ENCODE measurements at places on chromosomes 4 and X.

- no peak for DNase-seq
Observed at GRCh38 chr4:111454961-111455360, 690.3 kb upstream of the FAM241A start.

- DNase-seq, result no peak
Observed at GRCh38 chr4:124931050-124931449, 218.5 kb upstream of the ANKRD50 start.

DNA sequence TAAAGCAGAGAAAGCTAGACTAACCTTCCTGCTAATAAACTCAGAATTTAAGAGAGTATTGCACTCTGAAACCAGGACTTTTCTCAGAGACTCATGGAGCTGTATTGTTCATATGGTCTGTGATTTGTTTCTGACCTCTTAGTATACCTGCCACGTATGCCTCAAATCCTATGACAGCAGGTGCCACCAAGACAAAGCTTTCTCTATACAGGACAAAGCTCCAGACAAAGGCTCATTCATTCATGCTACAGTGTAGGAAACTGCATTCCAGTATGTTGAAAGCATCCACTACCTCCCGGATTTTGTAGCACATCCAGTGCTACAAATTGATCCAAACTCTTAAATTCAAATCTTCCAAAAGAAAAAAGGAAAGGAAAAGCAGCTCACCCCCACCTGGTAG is 178.3 kb downstream of the CHIC2 start:
- DNase-seq, result no peak

- no peak for DNase-seq
Observed at GRCh38 chr4:21535898-21536297, 412.7 kb downstream of the KCNIP4 start.

GRCh38 chr4:183596067-183596757 is 62.8 kb downstream of the RWDD4 start:
- no peak for DNase-seq

DNA sequence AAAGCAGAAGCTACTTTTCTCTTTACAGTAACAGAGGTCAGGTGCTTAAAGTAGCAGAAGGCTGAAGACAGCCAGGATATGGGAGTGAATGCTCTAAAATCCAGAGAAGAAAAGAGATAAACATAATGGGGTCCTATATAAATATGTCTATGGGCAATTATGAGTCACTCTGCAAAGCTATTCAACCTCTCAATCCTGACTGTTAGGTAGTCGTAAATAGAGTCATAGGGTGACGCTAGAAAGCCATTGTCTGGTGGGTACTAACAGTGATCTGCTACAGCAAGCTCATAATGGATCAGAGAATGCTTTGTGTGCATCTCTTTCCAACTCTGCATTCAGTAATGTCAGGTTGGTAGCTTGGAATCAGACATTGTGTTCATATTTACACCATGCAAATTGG is 53.5 kb upstream of the PDE5A start:
- DNase-seq, result peak; percentile 17

- DNase-seq, result no peak
Observed at GRCh38 chrX:149504226-149504914, 736 bp downstream of the IDS start.

GRCh38 chrX:13381514-13381913 is 61.7 kb upstream of the ATXN3L start:
- DNase-seq, result no peak

- no peak for DNase-seq
Observed at GRCh38 chr4:140089216-140089615, 64.8 kb downstream of the MAML3 start.

- no peak for DNase-seq
Observed at GRCh38 chr4:60992037-60992436, 208.1 kb upstream of the ADGRL3 start.

DNA sequence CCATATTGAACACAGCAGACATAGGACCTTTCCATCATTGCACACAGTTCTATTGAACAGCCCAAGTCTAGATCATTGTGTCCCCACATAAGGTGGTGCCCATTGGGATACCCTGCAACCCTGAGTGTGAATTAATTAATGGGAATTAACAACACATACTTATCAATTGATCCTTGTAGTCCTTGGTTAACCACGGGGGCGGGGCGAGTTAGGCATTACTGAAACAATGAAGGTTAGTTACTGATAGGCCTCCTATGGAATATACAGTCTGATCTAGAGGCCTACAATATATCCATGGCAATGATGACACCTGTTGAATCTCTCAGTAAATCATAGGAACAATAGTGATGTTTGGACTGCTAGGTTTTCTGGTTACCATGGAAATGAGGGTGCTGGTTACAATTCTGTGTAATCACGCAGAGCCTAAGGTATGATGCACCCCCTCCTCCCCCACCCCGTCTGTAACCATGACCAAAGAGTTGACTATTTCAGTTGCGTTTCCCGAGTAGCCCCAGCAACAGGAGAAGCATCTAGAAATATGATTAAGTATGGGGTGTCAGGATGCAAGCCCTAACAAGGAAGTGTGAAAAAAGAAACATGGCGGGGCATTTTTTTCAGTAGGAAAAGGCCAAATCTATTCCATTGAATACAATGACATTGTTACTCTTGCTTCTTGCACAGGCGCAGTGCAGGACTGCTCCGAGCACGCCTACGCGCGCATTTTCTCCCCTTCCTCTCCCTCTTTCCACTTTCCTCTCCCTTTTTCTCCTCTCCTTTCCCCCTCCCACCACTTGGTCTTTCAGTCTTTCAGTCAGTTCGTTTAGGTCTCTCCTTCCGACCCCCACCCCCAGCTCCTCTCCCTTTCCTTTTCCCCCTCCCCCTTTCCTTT is 677 bp upstream of the NONO start:
- DNase-seq, result peak; percentile 28

DNA sequence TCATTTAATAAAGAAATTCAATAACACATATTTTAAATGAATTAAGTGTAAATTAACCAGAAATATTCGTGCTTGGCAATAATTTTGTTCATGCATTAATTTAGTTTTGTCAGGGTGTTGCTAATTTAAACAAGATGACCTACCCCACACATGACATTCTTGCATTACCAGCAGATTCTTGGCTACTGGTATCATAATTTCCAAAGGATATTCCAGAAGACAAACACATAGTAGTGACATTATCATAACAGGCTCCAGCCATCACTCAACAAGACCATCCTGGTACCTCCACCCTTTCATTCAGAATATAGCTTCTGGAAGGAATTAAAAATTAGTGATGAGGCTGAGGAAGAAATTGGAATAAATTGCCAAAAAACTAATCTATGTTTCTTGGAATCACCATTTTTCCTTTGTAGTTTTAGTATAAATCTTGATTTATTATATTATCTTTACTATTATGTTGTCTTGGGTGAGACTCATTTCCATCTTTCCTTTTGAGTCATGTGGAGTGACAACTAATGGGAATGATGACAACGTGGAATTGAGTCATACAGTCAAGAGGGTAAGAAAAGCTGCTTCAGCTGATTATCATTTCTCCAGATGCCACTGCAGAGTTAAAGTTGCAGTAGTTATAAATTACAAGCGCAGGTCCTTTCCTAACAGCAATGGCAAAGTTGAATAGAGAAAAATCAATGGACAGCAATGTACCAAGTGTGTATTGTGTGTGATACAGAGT is 30.9 kb upstream of the HHIP start:
- DNase-seq, result no peak

- no peak for DNase-seq
Observed at GRCh38 chrX:124383354-124383753, 37.0 kb downstream of the SH2D1A start.

DNA sequence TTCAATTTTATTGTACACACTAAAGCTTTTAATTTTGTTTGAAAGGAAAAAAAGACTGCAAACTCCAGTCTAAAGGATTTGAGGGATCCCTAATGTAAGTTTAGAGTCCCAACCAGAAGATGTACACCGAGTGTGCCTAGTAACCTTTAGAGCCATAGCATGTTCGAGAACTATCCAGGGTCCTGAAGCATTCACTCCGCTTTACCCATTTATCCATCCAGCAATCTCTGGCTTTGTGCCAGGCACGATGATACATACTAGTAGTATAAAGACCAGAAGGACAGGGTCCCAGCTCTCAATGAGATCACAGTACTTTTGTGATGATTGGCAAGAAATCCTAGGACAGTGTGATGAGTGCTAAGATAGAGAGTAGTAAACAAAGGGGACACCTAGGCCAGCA is 168.7 kb downstream of the STK32B start:
- DNase-seq, result no peak

DNA sequence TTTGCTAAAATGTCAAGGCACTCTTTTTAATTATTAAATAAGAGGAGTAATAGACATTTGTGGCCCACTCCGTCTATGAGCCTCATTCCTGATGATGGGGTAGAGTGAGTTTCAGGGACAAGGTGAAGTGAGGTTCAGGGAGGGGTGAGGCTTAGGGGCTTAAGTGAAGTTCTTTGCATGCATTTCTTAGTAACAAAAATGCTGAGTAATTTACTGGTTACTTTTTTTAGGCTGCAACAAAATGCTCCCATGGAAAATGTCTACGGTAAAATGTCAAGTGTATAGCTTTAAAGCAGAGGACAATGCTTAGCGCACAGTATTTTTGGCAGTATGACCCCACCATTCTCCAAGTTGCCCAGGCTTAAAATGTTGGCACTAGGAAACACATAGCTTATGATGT is 2.0 kb upstream of the USO1 start:
- DNase-seq, result no peak

DNA sequence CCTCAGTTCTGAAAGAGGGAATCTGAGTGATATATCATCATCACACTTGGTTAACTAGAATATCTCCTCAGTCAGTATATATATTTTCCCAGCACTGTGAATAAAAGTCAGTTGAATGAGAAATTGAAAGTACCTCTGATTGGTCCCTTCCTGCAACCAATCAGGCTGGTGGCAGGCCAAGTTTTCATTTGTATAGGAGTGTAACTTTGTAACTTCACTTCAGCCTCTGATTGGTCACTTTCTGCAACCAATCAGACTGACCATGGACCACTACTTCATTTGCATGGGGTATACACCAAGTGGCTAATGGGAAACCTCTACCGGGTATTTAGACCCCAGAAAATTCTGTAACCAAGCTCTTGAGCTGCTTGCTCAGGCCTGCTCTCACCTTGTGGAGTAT is 2.0 kb upstream of the PGK1 start:
- DNase-seq, result no peak

- DNase-seq, result peak; percentile 57
Observed at GRCh38 chrX:40013266-40014195, 84.2 kb downstream of the BCOR start.

DNA sequence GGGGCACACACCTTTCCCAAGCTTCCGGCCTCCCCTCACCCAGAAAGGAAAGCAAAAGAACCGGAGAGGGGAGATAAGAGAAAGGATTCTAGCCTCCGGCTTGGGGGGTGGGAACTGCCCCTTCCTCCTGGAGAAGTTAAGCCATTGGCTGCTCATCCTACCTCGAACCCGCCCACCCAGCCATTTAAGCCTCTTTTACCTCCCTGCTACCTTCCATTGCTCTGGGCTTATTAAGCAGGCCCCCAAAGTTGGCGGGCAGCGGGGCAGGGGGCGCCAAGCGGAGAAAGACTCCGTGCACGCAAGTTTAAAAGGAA is 2.3 kb downstream of the MAML3 start:
- peak; percentile 72 for DNase-seq

DNA sequence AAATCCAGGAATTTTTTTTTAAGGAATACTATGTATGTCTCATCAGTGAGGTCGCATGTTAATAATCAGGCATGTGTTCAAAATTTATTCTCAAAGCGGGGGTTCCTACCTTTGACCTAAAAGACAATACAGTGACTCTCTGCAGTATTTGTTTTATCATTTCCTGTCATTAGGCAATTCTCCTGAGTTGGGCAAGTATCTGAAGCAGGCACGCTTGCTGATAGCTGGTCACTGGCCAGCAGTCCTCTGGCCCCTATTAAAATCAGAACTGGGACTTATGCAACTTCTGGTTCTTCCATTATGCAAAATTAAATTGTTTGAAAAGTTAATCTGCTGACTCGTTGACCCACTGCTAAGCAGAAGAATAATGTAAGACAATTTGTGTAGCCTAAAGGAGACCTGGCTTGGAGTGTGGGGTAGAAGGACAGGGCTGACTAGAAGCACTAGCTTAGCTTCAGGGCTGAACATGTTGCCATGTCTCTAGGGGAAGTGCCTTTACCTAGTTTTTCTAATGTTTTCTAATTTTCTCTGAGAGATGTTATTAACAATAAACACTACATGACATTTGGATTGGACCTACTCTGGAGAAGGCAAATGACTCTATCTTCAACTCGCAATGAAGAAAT is 36.0 kb upstream of the GABRA2 start:
- DNase-seq, result peak; percentile 12

DNA sequence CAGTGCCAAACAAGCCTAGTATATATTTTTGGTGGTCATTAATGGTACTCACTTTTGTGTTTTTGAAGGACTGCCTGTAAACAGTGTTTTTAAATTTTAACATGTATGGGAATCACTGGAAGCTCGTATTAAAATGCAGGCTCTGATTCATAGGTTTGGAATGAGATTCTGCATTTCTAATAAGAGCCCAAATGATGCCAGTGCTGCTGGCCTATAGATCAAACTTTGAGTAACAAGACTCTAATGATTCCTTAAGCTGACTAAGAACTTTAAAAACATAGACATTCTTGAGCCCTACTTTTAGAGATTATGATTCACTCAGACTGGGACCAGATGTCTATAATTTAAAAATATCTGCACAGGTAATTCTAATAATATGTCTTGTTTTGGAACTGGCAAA is 823.2 kb upstream of the LCORL start:
- DNase-seq, result no peak

DNA sequence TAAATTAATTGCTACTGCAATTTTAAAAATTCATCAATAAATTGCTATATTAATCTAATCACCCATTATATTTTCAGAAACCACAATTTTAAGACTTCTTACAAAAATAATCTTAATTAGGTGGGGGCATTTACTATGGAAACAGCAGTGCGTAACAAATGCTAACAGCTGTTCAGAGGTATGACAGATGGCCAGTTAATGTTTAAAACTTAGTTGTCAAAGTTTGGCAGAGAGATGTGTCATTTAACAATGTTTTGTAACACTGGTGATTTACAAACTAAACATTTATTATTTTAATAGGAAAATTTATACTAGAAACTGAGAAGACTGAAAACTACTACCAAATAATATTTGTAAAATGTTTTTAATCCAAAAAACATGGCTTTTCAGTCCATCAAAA is 85.2 kb upstream of the GPR34 start:
- no peak for DNase-seq

DNA sequence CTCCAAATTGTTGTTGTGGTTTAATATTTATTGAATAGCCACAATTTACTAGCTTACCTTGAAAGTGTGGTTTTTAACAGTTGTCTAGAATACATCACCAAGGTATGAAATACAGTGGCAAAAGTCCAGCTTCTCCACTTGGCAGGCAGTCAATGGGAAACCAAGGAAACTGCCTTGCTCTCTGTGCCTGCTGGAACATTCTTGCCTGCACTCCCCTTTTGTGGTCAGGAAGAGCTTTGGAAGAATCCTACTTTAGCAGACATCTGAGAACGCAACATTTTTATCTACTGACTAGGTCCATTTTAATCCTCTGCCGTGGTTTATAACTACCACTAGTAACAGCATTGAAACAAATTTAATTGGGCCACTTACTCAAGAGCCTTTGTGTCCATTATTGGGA is 64.5 kb downstream of the TENM3 start:
- no peak for DNase-seq

- DNase-seq, result no peak
Observed at GRCh38 chr4:139686130-139686529, 20.5 kb downstream of the MGST2 start.

- DNase-seq, result peak; percentile 1
Observed at GRCh38 chr4:169566021-169566818, 46.2 kb downstream of the NEK1 start.
